ENCODE measurements at places on chromosomes 16 and 17.

DNA sequence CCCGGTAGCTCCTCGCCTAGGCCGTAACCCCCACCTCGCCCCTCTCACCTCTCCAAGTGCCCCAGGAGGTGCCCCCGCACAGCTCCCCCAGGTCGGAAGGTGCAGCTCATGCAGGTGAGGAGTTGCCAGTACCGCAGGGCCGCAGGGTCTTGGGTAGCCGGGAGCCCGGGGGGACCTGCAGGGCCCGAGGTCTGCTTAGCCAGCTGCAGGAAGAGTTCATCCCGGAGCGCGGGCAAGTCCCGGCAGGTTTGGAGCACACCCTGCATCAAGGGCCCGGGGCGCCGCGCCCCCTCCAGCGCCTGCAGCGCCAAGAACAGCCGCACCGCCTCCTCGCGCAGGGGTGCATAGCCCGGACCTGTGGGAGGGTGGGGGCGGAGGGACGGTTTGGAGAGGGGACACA, 4.8 kb downstream of the PLEKHH3 start:
- DNase-seq, result no peak

- DNase-seq, result no peak
These were observed 38.0 kb downstream of the AXIN2 start for GRCh38 chr17:65523411-65523810.

DNA sequence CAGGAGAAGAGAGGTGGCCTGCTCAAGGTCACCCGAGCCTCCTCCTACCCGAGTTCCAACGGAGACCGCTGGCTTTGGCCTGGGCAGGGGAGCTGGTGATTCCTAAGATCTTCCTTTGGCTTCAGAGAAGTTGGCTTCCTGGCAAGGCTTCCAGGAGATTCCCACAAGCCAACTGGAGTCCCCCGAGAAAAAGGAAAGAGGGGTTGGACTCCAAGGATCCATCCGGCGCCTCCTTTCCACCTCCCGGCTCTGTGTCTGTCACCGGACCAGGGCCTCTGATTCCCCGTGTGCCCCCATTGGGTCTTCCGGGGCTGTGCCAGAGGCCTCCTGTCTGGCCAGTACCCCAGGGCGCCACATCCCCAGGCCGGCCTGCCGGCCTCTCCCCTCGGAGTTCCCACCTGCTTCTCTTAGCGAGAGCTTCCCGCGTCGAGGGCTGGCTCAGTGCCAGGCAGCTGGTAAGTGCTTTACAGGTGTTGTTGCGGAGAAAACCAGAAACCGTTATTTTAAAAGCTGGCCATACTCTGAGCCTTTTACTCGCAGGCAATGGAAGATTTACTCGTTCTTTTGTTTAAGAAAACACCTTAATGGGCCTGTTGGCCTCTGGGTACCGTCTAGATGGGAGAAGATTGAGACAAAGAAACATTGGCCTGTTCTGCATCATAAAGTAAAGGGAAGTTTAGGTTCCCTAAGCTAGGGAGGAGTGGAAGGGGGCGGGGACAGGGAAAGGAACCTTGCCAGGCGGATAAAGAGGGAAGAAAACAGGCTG, 258.4 kb upstream of the SDK2 start:
- peak; percentile 26 for DNase-seq

DNA sequence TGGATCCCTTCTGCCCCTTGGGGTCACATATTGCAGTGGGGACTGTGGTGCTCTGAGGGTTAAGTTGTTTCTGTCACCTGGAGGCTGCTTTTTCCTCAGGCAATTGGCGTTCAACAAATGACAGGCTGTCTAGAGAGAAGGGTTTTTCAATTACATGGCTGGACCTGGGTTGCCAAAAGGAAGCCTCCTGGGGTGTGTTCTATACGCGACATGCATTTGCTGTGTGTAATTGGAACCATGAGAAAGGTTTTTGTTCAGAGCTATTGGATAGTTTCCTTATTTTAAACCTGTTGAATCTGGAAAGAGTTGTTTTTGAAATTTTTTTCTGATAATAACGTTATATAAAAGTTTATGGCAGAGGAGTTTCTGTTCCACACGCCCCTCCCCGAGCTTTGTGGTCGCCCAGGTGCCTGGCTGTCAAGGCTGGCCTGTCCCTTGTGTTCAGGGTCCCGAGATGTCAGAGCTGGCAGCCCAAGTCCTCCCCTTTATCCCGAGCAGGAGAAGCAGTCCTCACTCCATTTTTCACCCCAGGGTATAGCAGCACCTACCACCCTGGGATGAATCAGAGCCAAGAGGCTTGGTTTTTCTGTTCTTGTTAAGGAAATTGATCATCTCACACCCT, 26.1 kb upstream of the ZNF750 start:
- no peak for DNase-seq

DNA sequence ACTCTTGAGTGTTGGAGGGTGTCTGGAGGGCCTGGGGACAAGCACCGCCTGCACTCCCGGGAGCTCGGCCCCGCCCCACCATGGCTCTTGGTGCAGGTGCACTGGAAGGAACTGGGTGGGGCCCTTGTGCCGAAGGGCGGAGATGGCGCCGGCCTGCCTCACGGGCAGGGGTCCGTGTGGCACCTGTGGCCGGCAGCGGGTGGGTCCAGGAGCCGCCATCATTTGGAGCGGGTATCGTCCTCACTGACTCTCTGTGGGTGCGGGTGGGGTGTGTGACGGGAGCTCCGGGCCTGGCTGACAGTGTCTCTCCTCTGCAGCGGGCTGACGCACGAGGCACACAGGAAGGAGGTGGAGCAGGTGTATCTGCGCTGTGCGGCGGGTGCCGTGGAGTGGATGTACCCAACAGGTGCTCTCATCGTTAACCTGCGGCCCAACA, 5.2 kb downstream of the METRNL start:
- no peak for DNase-seq

- peak; percentile 95 for DNase-seq
These were observed 407.6 kb downstream of the TMEM114 start for GRCh38 chr16:8182761-8183160.

DNA sequence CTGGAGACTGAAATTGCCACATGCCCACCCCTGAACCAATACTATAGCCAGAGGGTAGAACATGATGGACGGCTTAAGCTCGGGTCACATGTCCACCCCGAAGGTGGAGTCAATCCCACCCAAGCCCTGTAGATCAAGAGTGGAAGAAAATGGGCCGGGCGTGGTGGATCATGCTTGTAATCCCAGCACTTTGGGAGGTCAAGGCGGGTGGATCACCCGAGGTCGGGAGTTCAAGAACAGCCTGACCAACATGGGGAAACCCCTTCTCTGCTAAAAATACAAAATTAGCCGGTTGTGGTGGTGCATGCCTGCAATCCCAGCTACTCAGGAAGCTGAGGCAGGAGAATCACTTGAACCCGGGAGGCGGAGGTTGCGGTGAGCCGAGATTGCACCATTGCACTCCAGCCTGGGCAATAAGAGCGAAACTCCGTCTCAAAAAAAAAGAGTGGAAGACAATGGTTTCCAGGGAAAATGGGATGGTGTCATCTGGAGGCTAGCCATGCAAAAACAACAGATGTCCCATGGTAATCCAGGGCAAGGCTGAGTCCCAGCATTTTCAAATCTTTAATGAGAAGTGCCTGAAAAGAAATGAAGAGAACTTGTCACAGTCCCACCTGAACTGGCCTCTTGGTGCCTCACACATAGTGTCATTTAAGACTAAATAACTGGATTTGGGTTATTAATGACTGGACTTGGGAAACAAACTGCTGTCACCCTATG, 30.1 kb downstream of the CD300LF start:
- no peak for DNase-seq

DNA sequence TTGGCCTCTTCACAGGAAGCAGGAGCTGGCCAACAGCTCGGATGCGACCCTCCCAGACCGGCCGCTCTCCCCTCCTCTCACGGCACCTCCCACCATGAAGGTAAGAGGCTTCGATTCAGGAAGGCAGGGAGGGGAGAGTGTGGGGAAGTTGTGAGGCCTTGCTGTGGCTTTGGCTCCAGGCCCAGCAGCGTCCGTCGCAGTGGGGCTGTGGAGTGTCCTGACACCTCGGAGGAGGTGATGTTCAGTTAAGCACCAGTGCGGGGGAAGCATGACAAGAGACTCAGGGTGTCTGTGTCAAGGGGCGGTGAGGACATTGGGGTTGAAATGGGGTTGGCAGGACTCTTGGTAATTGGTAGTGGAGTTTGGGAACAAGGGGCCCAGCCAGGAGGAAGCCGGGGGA, 109.0 kb downstream of the RAP1GAP2 start:
- peak; percentile 81 for DNase-seq

GRCh38 chr17:10772425-10773380, 31.2 kb downstream of the TMEM238L start:
- peak; percentile 49 for DNase-seq

DNA sequence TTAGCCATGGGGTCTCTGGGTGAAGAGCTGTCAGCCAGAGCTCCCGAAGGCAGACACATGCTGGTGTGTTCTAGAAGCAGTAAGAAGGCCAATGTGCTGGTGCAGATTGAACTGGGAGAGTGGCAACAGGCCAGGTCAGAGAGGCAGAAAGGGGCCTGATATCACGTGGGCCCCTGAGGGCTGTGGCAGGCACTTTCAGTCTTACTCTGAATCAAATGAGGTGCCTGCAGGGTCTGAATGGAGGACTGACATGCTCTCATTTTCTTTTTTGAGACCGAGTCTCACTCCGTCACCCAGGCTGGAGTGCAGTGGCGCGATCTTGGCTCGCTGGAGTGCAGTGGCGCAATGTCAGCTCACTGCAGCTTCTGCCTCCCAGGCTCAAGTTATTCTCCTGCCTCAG, 293.8 kb downstream of the ABCC12 start:
- DNase-seq, result no peak

DNA sequence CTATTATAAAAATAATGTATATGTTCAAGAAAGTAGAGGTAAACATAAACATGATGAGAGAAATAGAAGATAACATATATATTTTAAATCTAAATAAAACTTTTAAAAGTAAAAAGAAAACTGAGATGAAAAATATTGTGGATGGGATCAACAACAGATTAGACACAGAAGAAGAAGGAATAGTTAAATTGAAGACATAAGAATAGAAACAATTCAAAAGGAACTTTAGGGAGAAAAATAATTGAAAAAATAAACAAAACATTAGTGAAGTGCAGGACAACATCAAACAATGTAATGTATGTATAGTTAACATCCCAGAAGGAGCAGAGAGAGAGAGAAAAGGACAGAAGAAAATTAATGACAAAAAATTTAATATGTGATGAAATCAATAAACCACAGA, 228.1 kb upstream of the TNRC6C start:
- no peak for DNase-seq

DNA sequence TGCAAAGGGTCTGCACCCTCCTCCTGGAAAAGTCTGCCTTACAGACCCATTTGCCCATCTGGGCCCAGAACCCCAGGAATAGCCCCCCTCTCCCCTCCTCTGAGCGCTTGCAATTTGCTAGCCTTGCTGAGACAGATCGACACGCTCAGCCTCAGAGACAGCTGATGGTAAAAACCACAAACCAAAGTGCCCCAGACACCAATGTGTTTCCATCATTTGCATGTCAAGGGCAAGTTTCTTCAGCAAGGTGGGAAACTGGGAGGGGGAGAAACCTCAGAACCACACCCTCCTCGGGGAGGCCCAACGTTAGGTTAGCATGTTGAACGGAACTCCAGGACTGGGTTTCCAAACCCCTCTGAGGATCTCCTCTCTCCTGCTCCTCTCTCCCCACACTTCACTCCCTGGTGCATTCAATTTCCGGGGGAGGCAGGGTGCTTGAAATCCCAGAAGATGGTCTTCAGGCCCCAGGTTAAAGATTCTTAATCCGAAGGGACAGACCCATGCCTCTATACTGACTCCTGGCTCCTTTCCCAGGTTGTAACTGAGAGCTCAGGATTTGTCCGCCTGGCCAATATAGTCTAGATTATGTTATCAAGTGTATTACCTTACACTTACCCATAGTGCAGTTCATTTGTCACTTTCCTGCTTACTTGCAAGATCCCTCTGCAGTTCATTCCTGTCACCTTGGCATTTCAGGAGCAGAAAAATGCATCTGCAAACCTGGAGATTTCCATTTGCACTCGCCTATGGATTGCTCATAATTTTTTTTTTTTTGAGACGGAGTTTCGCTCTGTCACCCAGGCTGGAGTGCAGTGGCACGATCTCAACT, 1.3 kb upstream of the CUEDC1 start:
- DNase-seq, result peak; percentile 27

DNA sequence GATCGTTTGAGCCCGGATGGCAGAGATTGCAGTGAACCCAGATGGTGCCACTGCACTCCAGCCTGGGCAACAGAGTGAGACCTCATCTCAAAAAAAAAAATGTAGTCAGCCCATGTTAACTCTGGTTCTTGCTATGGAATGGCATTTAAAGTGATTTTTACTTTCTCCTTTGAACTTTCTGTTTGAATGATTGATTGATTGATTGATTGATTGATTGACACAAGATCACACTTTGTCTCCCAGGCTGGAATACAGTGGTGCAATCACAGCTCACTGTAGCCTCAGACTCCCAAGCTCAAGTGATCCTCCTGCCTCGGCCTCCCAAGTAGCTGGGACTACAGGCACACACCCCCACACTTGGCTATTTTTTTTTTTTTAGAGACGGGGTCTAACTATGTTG, 17.0 kb downstream of the SMTNL2 start:
- no peak for DNase-seq

DNA sequence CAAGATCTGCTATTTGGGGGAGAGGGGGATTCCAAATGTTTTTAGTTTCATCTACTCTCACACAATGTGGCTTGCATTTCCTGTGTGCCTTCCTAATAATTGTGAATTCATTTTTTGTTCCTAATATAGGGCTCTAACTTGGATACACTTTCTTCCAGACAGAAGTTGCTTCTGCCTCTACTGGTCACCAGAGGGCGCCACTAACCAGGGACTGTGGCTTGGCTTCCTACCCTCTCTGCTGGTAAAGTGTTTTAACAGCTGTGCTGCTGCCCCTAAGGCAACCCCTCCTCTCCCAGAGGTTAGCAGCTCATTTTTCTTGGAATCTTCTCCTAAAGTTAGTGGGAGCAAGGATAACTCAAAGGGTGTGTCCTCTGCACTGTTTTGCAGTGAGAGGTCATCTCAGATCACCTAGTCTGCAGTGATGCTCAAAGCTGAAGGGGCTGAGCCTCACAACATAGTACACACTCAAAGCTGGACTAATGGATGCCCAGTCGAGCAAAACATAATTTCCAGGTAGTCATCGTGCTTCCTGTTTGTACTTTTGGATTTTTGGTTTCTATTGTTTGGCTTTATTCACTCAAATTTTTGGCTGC, 5.0 kb upstream of the PRSS54 start:
- DNase-seq, result peak; percentile 3

- DNase-seq, result no peak
These were observed 458.9 kb downstream of the CDH13 start for GRCh38 chr16:83085660-83086059.

Data from common myeloid progenitor, CD34-positive (primary cell).